Bronchial smooth muscle cell (primary cell): ENCODE measurements at places on chromosomes 6 and 20. TPM values are rescaled to one million over a fixed set of nuclear protein-coding genes. Genes with fewer than 3 reads are reported as not detected.

GATA5 gene
- total RNA-seq, result not detected in 2 replicates

RCAN2 gene
- 0.09 and 1.6 TPM in 2 replicates for total RNA-seq

ULBP3 gene
- total RNA-seq, result 8.4 and 9.5 TPM in 2 replicates

RIMS1 gene
- total RNA-seq, result 0.16 and 0.17 TPM in 2 replicates

AGER gene
- 0.16 and 0.17 TPM in 2 replicates for total RNA-seq

SLC17A1 gene
- not detected in 2 replicates for total RNA-seq

ATRN gene
- 28.2 and 41.5 TPM in 2 replicates for total RNA-seq

TMEM170B gene
- 0.32 and 0.34 TPM in 2 replicates for total RNA-seq

TMEM217 gene
- total RNA-seq, result 1.3 and 2.0 TPM in 2 replicates

ZNF334 gene
- 2.4 and 7.0 TPM in 2 replicates for total RNA-seq

TUBB2B gene
- total RNA-seq, result 0.79 and 2.2 TPM in 2 replicates
